Activated CD4-positive, CD25-positive, alpha-beta regulatory T cell (primary cell): ENCODE measurements at places on chromosomes 7 and 10.

DNA sequence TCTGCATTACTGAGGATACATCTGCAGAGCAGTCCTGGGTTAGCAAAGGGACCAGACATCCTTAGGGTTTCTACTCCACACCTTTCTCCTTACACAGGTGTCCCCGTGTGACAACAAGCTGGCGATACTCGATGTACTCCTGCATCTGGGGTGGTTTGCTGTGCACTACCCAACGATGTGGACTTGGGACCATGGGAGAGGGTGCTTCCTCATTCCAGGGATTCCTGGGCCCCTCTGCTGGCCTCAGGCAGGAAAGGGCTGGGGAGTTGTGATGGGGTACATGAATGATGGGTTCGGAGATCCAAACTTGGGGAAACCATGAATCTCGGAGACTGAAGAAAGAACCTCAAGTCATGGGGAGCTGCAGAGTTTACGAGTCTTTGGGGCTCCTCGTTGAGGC lies 179.6 kb upstream of the GALNT17 start:
- DNase-seq: no peak

DNA sequence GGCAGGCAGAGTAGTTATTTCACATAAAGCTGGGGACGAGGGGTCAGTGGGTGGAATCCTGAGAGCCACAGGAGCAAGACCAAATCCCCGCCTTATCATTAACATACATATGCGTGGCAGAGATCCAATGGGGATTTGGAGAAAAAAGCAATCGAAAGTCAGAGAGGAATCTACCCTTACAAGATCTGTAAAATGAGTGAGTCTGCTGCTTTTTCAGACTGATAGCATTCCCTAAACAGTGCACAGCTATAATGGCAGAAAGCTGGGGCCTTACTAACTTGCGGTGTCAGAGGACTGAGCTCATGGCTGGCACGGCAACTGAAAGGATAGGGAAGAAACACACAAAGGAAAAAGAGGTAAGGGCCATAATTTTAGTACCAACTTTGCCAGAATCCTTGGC lies 25.0 kb downstream of the GPR22 start:
- no peak for DNase-seq

DNA sequence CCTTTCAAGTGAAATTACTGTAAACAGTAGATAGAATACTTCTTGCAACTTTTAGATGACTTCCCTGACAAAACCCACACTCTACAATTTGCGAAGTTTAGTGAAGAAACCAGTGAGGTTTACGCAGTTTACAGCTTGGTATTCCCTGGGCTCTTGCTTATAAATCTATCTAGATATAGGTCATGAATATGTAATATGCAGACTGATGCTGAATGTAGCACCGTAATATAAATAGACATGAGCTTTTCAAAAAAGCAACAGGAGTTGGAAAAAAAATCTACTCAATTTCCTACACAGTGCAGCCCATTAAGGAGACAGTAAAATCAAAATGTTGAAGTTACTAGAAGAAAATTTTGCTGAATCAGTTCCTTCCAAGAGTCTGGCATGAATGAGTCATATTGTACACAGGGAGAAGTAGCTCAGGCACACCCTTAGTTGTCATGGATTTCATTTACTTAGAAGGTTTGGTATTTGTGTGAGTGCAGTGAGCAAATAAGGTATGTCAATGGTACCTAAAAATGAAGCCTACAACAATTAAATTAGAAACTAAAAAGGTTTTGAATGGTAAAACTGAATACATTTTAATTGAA lies 67.7 kb upstream of the NEUROD6 start:
- DNase-seq: no peak

DNA sequence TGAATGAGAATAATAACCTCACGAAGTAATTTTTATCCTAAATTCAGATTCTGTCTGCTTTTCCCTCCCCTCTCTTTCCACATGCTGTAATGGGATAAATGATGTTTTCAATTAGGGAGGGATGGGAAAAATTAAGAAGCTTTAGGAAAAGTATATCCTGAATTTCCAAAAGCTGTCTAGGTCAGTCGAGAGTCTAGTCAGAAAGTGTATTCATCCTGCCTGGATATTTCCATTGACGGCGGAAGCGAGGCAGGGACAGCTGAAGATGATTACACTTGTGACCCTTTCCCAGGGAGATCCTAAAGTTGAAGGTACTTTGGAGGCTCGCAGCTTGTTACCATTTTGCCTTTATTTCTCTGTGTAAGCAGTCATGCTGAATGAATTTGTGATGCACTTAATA lies 204.1 kb downstream of the ZNF365 start:
- no peak for DNase-seq

DNA sequence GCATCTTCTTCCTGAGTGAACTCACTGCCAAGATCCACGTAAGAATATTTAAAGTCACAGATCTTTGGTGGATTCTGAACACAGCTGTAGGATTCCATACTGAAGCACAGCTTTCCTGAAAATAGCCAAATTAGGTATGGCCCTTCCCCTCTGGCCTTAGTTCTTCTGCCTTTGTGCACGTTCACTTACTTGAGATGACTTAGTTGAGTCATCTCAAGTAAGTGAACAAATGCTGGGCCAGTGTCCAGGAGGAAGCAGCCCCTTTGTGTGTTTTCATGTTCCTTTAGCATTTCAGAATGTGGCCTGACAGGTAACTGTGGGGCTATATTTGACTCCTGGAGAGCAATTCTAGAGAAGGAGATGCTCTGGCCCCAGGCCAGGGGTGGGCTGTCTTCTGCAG lies 51.5 kb downstream of the CCNY start:
- no peak for DNase-seq

DNA sequence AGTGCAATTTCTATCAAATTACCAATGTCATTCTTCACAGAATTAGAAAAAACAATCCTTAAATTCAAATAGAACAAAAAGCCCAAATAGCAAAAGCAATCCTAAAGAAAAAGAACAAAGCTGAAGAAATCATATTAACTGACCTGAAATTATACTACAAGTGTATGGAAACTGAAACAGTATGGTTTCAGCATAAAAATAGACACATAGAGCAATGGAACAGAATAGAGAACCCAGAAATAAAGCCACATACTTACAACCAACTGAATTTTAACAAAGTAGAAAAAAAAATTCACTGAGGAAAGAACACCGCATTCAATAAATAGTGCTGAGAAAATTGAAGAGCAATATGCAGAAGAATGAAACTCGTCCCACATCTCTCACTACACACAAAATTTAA lies 142.0 kb upstream of the CHRM2 start:
- DNase-seq: no peak
